ENCODE measurements at places on chromosomes 16 and 17.
A peak's percentile ranks its signal among the peaks of the same experiment; 100 is the strongest.

GRCh38 chr17:81132770-81133723, 32.3 kb upstream of the PVALEF start:
- DNase-seq, result no peak

DNA sequence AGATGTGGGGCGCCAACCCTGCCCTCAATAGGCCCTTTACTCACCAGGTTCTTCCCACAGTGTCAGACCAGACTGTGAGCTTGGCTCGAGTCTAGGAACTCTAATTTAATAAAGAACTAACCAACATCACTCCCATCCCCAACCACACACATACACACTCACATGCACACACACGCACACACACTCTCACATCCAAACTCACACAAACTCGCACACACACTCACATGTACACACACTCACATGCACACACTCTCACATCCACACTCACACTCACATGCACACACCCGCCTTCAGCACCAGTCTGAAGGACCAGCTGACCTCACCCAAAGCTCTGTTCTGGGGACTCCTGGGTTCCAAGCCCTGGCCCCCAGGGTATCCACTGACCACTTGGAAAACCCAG, 63.8 kb downstream of the COG7 start:
- no peak for DNase-seq

DNA sequence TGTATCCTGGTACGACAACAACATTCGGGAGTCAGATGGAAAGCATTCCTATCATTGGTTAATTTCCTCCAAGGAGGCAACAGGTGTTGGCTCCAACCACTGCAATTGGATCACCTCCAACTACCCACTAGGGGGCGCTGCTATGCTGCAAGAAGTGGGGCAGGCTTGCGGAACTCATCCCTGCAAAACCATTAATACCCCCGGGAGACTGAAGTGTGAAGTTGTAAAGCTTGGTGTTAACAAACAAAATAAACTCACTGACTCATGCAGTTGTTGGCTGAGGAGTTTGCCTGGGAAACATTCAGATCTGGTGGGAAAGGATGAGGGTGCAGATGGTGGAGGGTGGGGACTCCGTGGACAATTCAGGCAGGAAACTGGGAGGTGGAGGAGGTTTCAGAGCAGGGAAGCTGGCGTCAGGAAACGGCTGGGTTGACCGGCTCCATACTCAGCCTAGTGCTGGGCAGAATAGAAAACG, 84.9 kb downstream of the HS3ST2 start:
- DNase-seq, result peak; percentile 51

- DNase-seq, result no peak
Observed at GRCh38 chr17:55283256-55283965, 18.7 kb downstream of the HLF start.

DNA sequence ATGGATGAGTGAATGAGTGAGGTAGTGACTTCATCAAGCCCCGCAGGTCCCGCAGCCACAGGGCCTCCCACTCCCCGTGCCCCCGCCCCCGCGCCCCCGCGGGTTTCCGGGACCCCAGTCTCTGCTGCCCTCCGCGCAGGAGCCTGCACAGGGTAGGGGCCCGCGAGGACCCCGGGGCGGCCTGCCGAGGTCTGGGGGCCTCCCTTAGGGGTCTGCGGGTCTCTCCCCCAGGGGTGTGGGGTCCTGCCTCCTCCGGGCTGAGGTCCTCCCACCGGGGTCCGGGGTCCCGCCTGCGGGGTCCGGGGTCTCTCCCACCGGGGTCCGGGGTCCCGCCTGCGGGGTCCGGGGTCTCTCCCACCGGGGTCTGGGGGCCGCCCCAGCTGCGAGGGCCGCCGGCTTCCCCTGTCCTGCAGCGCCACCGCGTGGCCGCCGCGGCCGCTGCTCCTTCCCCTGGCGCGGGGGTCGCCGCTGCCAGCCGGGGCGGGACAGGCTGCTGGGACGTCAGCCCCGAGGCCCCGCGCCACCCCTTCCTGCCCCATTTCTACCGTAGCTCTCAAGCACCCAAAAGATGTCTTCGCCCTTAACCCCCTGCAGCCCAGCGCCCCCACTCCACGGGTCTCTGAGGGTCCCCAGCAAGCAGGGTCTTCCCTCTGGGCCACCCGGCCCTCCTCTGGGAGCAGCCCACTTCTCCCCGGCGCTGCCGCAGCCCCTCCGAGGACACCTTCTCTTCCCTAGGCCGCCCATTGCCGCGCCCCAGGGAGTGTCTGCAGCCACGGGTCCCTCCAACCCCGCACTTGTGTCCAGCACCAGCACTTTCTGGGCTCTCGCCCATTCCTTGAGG, 10.4 kb upstream of the CHMP6 start:
- DNase-seq, result no peak

- no peak for DNase-seq
Observed at GRCh38 chr17:27746881-27747280, 53.4 kb downstream of the NOS2 start.

- no peak for DNase-seq
Observed at GRCh38 chr16:86952769-86953168, 364.4 kb downstream of the C16orf95 start.

DNA sequence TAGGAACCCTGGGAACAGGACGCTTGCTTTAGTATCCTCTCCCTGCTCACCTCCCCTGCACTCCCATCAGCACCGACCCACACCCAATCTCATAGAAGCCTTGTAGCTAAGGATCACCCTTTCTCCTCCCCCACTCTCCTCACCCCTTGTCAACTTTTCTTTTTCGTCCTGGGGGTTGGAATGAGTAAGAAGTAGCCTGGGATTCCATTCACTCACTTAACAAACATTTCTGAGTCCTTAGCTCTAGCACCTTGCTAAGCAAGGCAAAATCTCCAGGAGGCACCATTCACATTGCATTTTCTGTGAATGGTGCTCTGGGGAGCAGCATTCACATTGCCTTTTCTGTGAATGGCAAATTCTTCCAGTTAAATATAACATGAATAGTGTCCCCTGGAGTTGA, 1.1 kb upstream of the PGAP3 start:
- DNase-seq, result no peak

- peak; percentile 56 for DNase-seq
Observed at GRCh38 chr17:83152745-83153611, 73.6 kb downstream of the METRNL start.

- DNase-seq, result no peak
Observed at GRCh38 chr17:72534265-72534664, 413.4 kb downstream of the SOX9 start.

GRCh38 chr16:56961386-56961785, 364 bp upstream of the CETP start:
- DNase-seq, result no peak

GRCh38 chr17:74567397-74567796, at the start of gene CD300H:
Gene CD300H, minus strand, starts transcription at chr17:74567509.
- peak; percentile 86 for DNase-seq

- peak; percentile 64 for DNase-seq
Observed at GRCh38 chr16:19071811-19072777, 4.7 kb downstream of the COQ7 start.

DNA sequence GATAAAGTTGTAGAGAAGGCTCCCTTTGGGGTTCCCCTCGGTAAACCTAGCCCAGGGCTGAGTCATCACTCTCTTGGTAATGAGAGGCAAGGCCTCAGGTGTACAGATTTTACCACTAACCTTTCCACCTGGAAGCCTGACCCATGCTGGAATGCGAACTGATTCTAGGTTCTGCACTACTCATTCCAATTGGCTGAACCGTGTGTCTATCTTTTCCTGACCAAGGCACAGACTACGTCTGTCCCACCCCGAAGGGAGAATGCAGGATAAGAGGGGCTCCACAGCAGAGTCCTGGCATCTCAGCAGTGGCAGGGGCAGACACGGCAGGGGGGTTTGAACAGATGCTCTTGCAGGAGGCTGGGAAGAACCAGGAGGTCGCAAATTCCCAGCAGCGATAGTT, 65.4 kb upstream of the B4GALNT2 start:
- no peak for DNase-seq

DNA sequence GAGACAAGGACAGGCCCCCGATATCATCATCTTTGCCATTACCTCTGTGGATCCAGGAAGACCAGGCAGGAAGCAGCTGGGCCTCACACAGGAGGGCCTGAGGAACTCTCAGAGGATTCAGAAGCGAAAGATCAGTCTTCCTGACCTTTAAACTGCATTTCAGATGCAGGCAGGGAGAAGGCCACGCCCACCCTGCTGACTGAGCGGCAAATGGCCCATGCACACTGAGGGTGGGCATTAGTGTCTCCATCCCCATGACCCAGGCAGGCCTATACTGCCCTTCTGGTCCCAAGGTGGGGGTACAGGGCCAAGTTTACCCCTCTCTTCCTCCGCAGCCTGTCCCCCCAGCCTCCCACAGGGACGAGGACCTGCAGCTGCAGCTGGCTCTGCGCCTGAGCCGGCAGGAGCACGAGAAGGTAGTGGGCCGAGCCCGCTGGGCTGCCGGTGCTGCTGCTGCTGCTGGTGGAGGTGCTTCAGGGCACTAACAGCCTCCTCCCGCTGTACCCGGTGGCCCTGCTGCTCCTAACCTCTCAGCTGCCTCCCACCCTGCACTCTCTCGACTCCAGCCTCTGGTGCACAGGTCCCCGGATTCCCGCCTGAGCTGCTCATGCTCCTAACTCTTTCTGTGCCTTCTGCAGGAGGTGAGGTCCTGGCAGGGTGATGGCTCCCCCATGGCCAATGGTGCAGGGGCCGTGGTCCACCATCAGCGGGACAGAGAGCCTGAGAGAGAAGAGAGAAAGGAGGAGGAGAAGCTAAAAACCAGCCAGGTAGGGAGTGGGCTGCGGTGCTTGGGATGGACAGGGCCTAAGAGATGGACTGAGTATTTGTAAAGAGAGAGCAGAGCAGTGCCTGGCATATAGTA, 6.2 kb downstream of the EPN3 start:
- no peak for DNase-seq

- peak; percentile 76 for DNase-seq
Observed at GRCh38 chr17:19867079-19867328, 732 bp downstream of the ULK2 start.

GRCh38 chr16:79765431-79765830, 164.9 kb upstream of the MAF start:
- no peak for DNase-seq

- peak; percentile 77 for DNase-seq
Observed at GRCh38 chr17:80023481-80024205, 12.0 kb downstream of the TBC1D16 start.

DNA sequence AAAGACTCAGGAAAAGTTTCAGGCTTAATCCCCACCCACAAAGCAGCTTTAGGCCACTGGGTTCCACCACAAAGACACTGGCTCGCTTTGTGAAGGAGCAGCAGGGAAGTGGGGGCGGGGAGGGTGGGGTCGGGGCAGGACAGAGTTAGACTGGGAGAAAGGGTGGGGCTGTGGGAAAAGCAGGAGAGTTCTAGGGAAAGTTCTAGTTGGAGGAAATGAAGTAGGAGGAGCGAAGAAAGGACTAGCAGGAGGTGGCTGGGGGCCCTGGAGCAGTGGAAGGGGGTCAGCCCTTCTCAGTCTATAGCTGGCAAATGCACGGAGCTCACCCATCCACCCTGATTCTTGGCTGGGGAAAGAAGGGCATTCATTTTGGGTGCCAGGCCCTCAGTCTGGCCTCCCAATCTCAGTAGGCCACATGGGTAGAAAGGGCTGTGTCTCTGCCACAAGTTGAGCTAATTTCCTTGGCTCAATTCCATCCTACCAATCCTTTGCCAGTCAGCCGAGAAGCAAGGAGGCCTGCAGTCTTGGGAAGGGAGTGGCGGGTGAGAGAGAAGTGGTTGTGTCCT, 4.6 kb downstream of the INPP5K start:
- DNase-seq, result peak; percentile 34

DNA sequence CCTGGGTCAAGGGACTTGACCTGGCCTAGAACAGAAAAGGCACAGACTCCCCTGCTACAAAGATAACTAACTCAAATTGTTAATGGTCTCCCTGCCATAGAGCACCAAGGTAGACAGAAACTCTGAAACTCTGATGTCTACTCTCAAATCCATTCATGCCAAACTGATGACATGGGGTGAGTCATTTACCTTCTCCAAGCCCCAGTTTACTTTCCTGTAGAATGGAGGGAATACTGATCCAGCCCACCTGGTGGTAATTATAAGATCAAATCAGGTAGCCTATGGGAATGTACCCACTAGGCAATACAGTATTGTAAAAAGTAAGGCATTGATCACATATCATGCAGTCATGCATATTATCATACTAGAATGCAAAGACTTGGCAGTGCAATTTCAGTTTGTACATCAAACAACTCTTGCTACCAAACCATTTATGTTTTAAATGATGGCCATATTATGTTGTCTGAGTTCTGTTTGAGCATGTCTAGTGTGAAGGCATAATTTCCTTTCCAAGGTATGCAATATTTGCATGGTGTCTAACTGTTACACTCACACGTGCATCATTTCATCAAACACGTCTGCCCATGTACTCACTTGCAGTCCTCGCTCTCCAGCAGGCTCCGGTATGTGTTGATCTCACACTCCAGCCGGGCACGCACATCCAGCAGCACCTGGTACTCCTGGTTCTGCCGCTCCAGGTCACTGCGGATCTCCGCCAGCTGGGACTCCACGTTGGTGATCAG, 3.0 kb downstream of the KRT31 start:
- DNase-seq, result peak; percentile 35

DNA sequence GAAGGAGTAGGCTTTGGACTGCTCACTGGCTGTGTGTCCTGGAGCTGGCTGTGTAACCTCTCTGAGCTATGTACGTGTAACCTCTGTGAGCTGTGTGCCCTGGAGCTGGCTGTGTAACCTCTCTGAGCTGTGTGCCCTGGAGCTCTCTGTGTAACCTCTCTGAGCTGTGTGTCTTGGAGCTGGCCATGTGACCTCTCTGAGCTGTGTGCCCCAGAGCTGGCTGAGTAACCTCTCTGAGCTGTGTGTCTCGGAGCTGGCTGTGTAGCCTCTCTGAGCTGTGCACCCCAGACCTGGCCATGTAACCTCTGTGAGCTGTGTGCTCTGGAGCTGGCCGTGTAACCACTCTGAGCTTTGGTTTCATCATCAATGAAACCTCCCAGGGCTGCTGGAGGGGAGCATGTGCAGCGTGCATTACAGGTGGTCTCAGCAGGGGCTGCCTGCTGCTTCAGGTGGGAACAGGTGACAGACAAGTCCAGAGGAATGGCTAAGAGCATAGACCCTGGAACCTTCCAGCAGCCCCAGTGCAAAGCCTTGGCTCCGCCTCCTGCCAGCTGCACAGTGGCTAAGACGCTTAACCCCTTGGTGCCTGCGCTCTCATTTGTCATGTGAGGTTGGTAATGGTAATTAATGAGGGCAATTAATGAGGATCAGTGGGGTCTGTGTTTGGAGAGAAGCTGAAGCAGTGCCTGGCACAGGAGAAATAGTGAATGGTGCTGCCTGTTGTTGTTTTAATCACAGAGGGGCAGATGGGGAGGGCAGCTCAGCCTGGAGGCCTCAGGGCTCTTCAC, 86.7 kb downstream of the KATNIP start:
- no peak for DNase-seq

GRCh38 chr16:86713021-86713631, 134.8 kb downstream of the FOXL1 start:
- no peak for DNase-seq

DNA sequence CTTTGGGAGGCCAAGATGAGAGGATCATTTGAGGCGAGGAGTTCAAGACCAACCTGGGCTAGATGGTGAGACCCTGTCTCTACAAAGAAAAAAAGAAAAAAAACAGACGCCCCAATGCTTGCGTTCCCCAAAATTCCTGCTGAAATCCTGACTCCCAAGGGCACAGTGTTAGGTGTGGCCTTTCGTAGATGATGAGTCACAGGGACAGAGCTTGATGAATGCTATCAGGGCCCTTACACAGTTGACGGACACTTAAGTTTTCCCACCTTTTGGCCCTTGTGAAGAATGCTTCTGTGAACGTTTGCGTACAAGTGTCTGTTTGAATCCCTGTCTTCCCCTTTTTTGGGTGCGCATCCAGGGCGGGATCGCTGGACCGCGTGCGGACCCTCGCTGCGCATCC, 16.5 kb upstream of the ZNF750 start:
- DNase-seq, result no peak

Measured in cerebellar cortex (tissue), 1 donor.